Omental fat pad (tissue), 4 donors: ENCODE measurements at places on chromosomes 1 and 21. TPM values are rescaled to one million over a fixed set of nuclear protein-coding genes. Genes with fewer than 3 reads are reported as not detected.

C1QA gene
- total RNA-seq = 415 TPM

CSMD2 gene
- 0.60 TPM for total RNA-seq

DPH2 gene
- 67.5 TPM for total RNA-seq

MATN1 gene
- total RNA-seq = not detected

SLC9C2 gene
- total RNA-seq = not detected

FCRLA gene
- 0.48 TPM for total RNA-seq

PLA2G2C gene
- not detected for total RNA-seq

CELA2B gene
- total RNA-seq = not detected

FLG2 gene
- total RNA-seq = not detected

C1orf115 gene
- 27.4 TPM for total RNA-seq

LCE1B gene
- total RNA-seq = not detected

RHOU gene
- 25.1 TPM for total RNA-seq

ATP6V1G3 gene
- total RNA-seq = not detected

ETV3L gene
- total RNA-seq = not detected

AMY1C gene
- total RNA-seq = not detected

DSCAM gene
- not detected for total RNA-seq

ADGRB2 gene
- 0.79 TPM for total RNA-seq

OR11L1 gene
- not detected for total RNA-seq

WNT9A gene
- 10.2 TPM for total RNA-seq

TIMM17A gene
- 43.3 TPM for total RNA-seq

SFN gene
- total RNA-seq = 0.38 TPM

OR6N1 gene
- not detected for total RNA-seq

MAP3K7CL gene
- 6.6 TPM for total RNA-seq

GSTM5 gene
- total RNA-seq = 4.2 TPM

RGS16 gene
- total RNA-seq = 38.9 TPM

SAMSN1 gene
- 24.6 TPM for total RNA-seq

U2AF1 gene
- total RNA-seq = 91.9 TPM
